ENCODE measurements at places on chromosomes 2 and 18.

GRCh38 chr2:184527058-184527457 lies 71.3 kb upstream of the ZNF804A start:
- DNase-seq, result no peak

- DNase-seq, result no peak
These were observed 336.3 kb downstream of the NYAP2 start for GRCh38 chr2:225735844-225736243.

DNA sequence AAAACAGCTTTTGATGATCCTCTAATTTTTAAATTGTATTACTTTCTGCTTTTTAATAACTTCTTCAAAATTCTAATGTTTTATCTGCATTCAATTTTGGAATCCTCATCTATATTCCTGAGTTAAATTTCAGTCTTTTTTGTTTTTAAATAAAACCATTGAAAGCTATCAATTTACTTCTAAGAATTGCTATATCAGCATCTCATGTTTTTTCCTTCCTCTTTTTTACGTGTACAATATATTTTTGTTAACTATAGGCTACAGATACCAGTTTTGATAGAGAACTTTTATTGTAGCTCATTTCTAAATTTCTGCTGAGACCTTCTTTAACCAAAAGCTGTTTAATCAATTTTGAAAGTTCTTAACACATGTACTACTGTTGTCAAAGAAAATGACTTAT lies 84.5 kb downstream of the SS18 start:
- no peak for DNase-seq

- no peak for DNase-seq
These were observed 95.6 kb upstream of the KLHL14 start for GRCh38 chr18:32868406-32868805.

DNA sequence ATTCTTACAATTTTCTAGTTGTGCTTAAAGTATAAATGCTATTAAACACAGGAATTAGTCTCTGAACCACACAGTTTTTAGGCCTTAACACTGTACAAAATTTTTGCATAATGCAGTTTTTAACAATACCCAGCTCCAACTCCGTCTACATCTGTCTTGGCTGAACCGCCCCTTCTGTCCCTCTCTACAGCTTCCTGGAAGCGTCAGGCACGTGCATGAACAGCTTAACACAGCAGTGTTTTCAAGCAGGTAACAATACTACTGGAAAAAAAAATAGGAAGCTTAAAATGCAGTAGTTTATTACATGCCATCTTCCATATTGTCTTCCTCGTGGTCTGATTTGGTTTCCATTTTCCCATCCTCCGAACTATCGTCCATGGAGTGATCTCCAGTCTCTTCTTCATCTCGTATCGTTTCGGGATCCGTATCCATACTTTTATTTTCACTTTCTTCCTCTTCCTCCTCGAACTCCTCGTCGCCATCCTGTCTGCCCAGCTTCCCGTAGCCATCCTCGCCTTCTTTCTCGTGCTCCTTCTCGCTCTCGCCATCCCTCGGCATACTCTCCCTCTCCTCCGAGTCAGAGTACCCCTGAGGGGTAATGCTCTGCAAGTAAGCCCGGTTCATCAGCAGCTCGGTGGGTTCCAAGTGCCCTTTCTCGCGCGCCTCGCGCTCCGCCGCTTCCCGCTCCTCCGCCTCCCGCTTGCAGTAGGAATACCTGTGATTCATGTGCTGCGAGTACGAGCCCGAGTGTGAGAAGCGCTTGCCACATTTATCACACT lies 130.6 kb downstream of the ZEB2 start:
- no peak for DNase-seq

DNA sequence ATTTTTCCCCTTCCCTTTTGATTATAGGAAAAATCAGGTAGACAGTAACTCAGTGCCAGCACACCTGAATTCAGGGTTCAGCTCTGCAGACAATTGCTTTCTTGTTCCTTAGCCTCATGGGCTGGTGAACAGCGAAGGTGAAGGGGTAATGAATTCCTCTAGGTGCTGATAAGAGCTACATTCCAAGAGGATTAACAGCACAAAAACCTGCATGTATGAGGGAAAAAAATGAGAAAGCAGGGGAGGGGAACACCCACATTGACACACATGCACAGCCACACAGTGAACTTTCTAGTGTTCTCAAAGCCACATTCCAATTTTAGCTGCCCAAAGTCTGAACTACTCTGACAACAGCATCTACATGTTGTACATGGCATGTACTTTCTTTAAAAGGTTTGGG lies 46.1 kb downstream of the SPATS2L start:
- DNase-seq, result no peak

DNA sequence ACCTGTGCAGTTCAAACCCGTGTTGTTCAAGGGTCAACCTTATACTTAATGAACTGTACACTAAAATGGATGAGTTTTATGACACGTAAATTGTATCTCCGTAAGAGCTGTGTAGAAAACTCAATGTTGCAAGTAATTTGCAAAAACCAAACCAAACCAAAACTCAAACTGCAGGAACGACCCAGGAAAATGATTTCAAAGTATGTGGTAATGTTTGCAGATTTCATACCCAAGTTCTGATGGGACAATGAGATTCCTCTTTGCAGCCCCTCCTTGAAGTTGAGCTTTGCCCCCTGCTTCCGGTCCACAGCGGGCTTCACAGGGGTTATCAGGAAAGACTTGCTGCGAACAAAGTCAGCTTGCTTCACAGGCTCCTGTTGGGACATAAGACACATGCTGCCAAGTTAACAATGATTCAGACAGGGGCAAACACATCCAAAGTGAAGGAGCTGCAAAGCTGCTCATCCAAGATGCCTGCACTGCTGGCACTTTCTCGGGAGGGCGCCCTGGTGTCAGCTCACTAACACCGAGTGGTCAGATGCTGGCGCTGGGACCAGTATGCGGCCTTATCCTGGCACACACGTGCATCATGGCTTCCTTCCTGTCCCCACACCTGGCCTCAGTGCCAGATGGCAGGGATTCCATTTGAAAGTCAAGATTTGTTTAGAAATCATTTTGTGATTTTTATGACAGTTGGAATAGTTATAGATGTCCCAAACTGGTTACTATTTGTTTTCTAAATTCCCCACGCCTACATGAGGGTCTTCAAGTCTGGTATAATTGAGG lies 65.2 kb upstream of the MGAT4A start:
- DNase-seq, result no peak

DNA sequence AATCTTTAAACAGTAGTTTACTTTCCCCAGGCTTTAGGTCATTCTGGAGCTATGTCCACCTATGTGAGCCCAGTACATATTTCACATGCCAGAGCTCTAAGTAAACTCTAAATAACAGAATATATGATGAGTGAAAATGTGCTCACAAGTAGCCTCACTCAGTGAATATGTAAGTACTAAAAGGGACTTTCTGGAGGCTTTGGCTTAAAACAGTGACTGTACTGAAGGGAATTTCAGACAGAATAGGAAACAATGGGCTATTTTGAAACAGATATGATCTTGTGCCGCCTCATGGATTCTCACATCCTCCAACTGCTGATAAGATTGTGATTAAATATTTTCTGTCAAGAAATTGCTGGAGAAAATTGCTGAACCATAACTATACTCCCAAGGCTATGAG lies 747.9 kb downstream of the SOCS6 start:
- no peak for DNase-seq

Data from activated T-cell treated with anti-CD3 and anti-CD28 coated beads for 48 hours (primary cell).